ENCODE measurements at places on chromosomes 2 and 18.

- no peak for DNase-seq
Measured at GRCh38 chr2:199684832-199685231, 166.2 kb downstream of the FTCDNL1 start.

DNA sequence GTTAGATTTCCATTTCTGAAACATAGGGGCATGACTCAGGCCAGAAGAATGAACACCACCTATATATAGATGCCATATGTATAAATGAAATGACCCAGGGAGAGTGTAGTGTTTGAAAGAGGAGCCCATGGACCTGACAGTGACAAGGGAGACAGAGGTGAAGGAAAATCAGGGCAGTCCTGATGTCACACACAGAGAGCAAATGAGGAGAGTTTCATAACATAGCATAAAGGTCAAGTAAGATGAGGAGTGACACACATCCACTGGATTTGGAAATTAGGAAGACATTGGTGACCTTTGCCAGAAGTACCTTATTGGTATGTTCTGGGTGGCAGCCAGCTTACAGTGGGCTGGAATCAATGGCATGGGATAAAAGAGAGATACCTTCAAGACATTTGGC, 276.7 kb downstream of the ZNF385B start:
- DNase-seq, result no peak

- DNase-seq, result no peak
Measured at GRCh38 chr2:236702657-236703372, 133.2 kb downstream of the ACKR3 start.

GRCh38 chr2:228426502-228427216, 245.2 kb upstream of the SPHKAP start:
- DNase-seq, result no peak

GRCh38 chr18:2879889-2880288, 33.1 kb downstream of the EMILIN2 start:
- DNase-seq, result no peak

DNA sequence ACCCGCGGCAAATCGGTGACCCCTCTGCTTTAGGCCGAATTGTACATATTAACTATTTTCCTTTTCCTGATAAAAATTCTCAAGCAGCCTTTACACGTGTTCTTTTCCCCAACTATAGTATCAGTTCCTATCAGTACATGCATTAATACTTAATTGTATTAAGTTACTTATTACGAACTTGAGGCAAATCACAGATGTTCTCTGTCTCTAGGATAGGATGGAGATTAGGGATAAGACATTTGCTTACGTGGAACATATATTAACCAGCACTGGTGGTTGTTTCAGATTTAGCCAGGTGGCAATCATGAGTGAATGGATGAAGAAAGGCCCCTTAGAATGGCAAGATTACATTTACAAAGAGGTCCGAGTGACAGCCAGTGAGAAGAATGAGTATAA, 675 bp downstream of the GEMIN6 start:
- DNase-seq, result no peak

- DNase-seq, result peak; percentile 53
Measured at GRCh38 chr2:149924028-149924427, 336.5 kb upstream of the MMADHC start.

GRCh38 chr18:13461469-13461868, 242.9 kb downstream of the LDLRAD4 start:
- no peak for DNase-seq

DNA sequence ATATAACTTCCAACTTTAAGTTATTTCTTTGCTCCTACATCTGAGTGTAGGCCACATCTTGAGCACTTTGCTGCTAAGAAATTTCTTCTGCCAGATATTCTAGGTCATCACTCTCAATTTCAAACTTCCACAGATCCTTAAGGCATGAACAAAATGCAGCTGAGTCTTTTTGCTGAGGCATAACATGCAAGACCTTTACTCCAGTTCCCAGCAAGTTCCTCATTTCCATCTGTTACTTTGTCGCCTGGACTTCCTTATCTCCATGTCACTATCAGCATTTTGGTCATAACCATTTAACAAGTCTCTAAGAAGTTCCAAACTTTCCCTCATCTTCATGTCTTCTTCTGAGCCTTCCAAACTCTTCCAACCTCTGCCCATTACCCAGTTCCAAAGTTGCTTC, 1077.3 kb upstream of the TMEFF2 start:
- DNase-seq, result no peak

GRCh38 chr2:239012228-239012627, 164.3 kb downstream of the TWIST2 start:
- DNase-seq, result no peak

DNA sequence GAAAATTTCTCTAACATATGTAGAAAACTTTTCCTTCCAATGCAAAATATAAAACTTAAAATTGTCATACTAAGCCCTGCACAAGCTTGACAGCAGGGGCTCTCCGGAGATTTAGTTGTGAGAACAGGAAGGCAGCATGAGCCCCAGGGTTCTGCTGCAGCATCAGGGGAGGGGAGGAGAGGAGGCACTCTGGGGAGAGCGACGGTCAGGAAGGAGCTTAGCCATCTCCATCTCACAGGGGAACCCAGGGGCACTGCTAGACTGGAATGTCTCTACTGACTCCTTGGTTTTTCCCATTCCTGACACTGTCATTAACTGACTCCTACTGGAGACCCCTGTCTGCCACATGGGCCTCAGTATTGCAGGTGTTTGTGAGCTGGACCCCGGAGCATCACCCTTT, 123.6 kb downstream of the GPR39 start:
- DNase-seq, result no peak

- no peak for DNase-seq
Measured at GRCh38 chr2:151861174-151861573, 33.0 kb upstream of the ARL5A start.

DNA sequence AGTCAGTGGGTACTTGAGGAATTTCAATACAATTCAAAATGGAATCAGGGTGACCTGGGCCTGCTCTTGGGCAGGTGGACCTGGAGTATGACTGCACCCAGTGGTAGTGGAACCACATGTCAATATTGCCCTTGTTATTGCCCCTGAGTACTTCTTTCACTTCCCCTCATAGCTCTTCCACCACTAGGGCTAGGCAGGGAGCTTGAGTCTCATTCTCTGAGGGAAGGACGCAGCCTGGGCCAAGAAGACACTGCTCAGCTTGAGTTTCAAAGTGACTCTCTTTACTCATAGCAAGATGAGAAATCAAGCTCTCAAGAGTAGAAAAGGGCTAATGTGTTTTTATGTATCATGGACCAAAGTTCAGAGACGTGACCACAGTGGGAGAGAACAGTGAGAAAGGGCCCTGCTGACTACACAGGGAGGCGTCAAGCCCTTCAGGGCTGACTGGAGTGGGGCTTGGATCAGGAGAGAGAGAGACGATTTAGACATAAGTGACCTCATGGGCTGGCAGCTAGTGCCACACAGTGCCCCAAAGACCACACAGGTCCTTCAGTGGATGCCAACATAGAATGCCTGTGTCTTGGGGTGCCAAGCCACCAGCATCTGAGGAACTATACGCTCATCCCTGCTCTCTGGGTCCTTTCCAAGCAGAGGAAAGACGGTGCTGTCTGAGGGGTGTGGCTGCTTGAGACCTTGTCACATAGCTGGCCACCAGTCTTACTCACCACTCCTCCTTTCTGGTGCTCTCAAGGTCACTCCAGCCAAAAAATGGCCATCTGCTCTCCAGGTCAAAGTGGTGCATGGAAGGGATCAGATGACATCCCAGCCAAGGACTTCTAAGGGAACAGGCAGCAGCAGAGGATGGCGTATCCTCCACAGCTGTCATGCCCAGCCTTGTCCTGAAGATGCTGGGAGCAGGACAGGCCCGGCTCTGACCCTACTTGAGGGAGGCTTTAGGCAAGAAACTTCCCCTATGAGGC, 13.0 kb downstream of the PTMA start:
- DNase-seq, result no peak

GRCh38 chr2:231998046-231998445, 36.5 kb downstream of the DIS3L2 start:
- no peak for DNase-seq

DNA sequence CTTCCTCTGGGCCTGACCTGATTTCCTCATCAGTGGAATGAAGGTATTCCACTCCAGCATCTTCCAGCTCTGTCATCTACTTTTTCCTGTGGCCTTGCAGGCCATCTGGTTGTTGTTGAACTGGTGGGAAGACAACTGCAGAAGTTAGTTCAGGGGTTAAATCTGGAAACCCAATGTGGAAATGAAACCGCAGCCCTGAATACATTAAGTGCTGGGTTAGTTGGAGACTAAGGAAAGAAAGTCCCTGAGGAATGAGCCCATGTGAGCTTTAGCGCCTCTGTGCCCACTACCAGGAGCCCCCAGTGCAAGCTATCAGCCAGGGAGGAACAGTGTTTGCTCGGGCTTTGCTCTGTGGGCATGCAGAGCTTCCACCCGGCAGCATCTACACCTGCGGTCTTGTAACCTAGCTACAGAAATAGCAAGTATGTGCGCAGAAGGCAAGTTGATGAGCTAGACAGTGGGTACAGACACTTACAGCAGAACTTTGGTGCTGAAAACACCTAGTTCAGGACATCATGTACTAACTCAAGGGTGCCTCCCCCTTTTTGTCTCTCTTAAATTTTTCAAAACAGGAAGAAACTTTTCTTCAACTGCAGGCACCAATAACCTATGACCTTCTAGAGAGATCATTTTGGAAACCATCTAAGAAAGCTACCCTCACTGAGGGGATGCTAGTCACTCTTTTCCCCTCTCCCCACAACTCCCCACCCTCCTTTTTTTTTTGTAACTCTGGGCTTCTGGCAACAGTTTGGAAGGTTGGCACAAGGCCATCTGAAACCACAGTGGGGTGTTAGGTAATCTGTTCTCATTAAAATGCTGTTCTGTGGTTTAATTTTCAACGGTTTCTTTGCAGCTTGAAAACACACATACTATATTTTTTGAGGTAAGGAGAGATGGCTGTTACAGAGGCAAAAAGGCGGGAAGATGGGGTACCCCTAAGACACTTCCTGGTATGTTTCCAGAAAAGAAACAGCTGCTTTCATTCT, 18.3 kb upstream of the CXCR4 start:
- DNase-seq, result no peak

- peak; percentile 73 for DNase-seq
Measured at GRCh38 chr2:42086500-42086953, 38.7 kb downstream of the PKDCC start.

- DNase-seq, result peak; percentile 57
Measured at GRCh38 chr2:86372641-86373502, 35.4 kb upstream of the REEP1 start.

GRCh38 chr2:43792653-43793052, 18.8 kb downstream of the DYNC2LI1 start:
- DNase-seq, result no peak

Measured in fibroblast of upper back skin (primary cell).